ENCODE measurements at places on chromosomes 12 and 14.

DNA sequence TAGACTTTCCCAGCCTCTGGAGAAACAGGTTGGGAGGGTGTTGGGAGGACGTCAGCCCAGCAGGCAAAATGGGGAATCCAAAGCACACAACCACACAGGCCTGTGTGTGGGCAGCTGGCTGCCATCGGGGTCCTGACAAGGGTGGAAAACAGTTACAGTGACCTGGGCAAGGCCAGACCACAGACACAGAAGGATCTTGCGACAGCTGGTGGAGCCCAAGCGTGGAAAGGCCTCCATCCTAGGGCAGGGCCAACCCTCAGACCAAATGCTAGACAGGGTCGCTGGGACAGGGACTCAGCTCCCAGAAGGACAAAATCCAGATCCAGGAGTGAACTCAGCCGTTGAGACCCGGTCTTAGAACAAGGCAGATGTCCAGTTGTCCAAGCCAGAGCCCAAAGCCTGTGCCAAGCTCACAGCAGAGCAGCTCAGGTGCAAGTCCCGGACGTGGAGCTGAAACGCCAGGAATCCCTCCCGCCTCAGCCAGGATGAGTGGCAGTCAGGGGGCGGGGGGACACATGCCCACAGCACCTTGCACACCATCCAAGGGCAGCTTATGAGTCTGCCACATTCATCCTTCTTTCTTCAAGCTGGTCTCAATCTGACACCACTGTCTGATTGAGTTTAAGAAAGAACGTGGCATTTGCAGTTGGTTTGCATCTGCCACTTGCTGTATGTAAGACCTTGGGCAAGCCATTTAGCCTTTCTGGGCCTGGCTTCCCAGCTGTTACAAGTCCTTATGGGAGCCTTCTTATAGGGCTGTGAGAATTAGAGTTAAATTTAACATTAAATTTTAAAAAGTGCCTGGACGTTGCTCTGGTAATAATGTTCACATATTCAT lies 37.6 kb downstream of the DEGS2 start:
- no peak for DNase-seq

GRCh38 chr12:92080911-92081285 lies 64.7 kb downstream of the BTG1 start:
- DNase-seq: peak; percentile 69

- no peak for DNase-seq
Measured at GRCh38 chr12:93370947-93371346, 6.8 kb upstream of the NUDT4 start.

GRCh38 chr12:86435053-86435452 lies 178.9 kb upstream of the MGAT4C start:
- DNase-seq: no peak

- no peak for DNase-seq
Measured at GRCh38 chr12:67520606-67521005, 127.9 kb upstream of the DYRK2 start.

GRCh38 chr14:69087061-69087461 lies 65.9 kb downstream of the DCAF5 start:
- DNase-seq: peak; percentile 41

GRCh38 chr14:70803321-70804310 lies 5.7 kb downstream of the MAP3K9 start:
- DNase-seq: no peak

DNA sequence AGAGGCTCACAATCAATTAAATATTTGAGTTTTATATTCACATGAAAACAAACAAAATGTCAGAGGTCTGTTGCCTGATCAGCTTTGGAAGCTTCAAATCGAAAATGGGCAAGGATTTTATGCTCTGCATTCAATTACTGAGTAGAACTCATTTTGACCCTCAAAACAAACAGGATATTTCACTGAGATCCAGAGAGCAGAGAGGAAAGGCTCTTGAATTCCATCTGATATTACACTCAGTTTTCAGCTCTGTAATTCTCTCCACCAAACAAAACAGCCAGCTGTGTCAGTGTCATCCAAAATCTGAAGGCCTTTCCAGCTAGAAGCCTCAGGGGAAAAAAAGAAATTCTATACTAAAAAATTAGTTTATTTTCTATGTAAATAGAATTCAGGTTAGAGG lies 128.6 kb upstream of the FLRT2 start:
- no peak for DNase-seq

- peak; percentile 48 for DNase-seq
Measured at GRCh38 chr12:95582230-95583058, 31.2 kb upstream of the USP44 start.

- DNase-seq: no peak
Measured at GRCh38 chr12:66956300-66956699, 277.4 kb upstream of the GRIP1 start.

DNA sequence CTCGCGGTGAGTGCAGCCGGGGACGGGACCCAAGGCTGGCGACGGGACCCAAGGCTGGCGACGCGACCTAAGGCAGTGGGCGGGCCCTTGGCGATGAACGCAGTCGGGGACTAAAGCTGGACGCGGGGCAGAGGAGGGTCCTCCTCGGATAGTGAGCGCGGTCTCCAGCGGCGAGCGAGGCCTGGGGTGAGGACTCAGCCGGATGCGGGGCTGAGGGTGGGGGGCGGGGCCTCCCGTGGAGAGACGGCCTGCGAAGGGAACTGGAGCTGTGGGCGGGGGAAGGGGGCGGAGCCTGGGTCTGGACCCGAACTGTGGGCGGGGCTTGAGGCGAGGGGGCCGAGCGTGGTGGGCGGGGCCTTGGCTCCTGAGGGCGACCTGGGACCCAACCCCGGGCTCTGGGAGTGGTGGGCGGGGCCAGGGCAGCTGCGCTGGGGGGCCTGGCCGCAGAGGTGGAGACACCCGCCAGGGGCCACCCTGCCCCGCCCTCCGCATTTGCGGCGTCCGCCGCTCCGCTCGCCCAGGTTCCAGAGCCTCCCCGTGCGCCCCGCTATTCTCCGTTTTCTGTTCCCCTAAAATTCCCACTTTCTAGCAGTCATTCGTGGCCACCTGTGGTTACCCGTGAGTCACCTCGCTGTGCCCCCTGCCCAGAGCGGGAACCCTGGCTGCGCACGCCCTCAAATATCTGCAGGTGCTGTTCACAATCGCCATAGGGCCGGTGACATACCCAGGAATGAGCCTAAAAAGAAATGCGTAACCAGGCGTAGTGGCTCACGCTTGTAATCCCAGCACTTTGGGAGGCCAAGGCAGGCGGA lies 508 bp upstream of the BRF1 start:
- peak; percentile 89 for DNase-seq

- peak; percentile 24 for DNase-seq
Measured at GRCh38 chr14:61147381-61147821, 133.7 kb downstream of the TMEM30B start.

GRCh38 chr12:52977170-52977569 lies 28.3 kb downstream of the KRT18 start:
- DNase-seq: no peak

- DNase-seq: no peak
Measured at GRCh38 chr14:38828183-38828827, 274.7 kb downstream of the SEC23A start.

DNA sequence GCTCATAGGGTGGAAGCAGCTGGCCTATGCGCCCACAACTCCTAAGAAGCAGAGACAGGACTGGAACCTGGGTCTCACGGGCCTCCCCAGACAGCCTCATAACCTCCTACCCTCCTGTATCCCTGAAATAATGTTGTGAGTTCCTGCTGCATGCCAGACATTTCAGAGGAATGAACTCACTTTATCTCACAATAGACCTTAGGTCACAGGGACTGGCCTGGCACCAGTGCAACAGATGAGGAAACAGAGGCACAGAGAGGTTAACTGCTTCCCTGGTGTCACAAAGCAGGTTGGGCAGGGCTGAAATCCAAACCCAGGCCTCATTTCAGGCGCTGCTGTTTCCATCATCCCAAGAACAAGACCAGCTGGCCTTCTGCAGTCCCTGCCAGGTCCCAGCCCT lies 5.3 kb downstream of the PHETA1 start:
- DNase-seq: no peak

DNA sequence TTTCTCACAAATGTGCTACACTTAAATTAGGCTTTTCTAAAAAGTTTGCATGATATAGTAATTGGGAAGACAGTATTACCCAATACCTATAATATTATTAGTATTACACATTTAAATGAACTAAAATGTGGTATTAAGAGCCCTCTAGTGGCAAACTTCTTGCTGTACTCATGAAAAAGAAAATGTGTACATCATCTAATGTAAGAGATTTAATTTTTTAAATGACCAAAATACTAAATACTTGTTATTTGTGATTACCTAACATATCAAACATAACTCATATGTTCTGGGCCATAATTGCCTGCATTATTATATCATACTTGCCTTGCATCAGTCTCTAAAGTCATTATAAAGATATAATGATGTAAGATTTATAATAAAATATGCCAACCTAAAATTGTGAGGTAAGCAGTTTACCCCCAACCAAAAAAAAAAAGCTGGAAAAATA lies 64.2 kb downstream of the DNAI7 start:
- peak; percentile 62 for DNase-seq

GRCh38 chr14:65958664-65959562 lies 527.3 kb upstream of the CCDC196 start:
- DNase-seq: peak; percentile 45

GRCh38 chr14:77111021-77111420 lies 13.0 kb downstream of the CIPC start:
- DNase-seq: no peak

DNA sequence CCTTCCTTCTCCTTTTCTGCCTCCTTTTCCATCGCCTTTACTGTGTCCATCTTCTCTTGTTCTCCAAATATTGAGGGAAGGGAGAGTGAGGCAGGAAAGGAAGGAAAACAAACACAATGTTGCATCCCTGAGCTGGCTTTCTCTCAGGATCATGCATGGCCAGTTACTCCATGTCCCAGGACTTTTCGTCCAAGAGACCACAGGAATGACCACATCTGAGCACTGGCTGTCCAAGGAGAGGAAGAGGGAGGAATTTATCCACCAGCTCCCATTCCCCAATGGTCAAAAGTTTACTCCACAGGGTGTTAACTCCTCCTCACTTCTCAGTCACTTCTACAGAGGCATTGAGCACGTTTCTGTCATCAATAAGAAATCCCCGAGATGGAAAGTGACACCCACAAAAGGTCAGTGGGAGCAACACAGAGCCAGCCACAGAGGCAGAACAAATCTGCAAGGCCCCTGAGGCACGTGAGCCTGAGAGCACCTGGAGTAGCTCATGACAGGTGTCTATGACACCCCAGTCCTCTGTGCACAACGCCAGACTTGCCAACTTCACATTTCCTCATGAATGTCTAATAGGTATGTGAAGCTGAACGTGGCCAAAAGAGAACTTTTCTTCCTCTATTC lies 177.3 kb upstream of the NUDT4 start:
- peak; percentile 30 for DNase-seq

DNA sequence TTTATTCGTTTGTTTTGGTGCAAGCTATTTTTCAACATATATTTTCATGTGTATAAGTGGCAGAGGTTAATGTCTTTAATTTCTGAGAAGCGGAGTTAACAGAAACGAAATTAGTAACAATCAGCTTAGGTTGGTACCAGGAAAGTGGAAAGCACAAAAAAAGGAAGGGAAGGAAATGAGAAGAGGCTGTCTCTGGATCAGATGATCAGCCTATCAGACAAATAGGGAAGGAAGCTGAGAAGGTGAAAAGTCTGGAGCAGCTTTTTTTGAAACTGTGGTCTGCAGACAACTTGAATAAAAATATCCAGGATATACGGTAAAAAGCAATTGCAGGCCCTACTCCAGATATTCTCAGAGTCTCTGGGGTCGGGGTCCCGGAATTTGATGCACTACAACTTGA lies 265.0 kb downstream of the SSPN start:
- no peak for DNase-seq

DNA sequence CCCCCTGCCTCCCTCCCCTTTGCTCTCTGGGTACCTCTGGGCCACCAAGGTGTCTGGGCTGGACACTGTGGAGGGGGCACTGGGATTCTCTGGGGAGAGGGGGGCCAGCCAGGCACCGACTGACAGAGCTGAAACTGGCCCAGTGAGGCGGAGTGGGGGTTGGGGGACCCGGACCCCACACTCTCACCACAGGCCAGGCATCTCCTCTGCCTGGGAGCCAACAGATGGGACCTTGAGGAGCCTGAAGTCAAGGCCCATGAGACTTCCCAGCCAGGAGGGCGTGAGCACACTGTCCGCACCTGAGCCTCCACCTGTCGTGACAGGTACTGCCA lies 39.8 kb upstream of the PPP1R13B start:
- DNase-seq: no peak

DNA sequence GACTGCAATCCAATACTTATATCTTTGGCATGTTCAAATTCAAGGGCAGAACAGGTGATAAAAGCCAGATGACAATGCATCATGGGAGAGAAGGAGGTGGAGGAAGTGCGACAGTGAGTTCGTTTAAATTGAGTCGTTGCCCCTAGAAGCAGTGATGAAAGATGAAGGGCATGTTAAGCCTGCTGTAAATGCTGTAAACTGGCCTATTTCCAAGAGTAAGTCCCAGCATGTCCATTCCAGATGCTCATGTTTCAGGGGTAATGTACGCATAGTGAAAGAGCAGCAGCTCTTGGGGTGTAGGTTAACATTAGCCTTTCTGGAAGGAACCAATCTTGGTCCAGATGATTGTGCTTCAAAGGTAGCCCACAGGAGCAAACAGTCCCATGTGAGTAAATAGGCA lies 97.1 kb downstream of the C2CD5 start:
- no peak for DNase-seq

- no peak for DNase-seq
Measured at GRCh38 chr12:104740668-104741067, 217.4 kb downstream of the SLC41A2 start.

GRCh38 chr14:61561104-61561503 lies 134.2 kb upstream of the HIF1A start:
- peak; percentile 76 for DNase-seq

- DNase-seq: no peak
Measured at GRCh38 chr12:125280482-125281377, 215.5 kb downstream of the AACS start.

DNA sequence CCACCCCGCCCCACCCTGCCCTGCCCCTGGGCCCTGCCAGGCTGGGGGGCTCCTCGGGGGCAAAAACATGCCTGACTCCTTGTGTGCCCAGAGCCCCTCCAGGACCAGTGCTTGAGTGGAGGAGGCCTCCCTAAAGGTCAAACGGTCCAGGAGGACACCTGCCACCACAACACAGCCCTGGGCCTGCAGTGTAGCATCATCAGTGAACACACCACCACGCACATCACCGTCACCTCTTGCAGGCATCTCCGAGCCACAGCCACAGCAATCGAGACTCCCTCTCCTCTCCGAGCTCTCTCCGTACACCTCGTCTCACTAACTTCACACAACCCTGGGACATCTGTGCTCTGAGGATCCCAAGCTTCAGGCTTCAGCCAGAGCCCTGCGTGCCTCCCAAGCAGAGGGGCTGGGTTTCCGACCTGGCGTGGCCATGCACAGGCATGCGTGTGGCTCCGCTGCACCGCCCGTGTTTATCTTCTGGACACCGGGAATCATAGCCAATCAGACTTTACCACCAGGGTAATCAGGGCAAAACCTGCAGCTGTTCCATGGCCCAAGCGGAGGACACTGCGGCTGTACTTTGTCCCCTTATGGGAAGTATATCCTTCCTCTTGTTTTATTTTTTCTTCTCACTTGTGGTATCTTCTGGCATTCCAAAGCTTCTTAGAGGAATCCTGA lies 6.2 kb upstream of the DIO3 start:
- DNase-seq: no peak

DNA sequence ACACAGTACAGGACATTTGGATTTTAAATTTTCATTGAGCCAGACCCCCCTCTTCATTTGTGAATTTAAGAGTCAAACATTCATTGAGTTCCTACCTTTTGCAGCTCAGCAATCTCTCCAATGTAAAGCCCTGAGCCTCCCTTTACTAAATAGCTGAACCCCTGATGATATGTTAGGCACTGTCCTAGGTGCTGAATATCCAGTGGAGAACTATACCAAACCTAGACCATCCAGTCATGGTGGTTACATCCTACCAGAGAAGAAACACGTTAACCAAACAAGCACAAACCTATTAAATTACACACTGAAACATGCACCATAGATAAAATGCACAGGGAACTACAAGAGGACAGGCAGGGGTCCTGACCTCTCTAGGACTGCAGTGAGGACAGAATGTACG lies 1585.3 kb upstream of the TMEM132C start:
- DNase-seq: no peak

All from fibroblast of mammary gland (primary cell).